ENCODE measurements at places on chromosomes 5 and 9.

DNA sequence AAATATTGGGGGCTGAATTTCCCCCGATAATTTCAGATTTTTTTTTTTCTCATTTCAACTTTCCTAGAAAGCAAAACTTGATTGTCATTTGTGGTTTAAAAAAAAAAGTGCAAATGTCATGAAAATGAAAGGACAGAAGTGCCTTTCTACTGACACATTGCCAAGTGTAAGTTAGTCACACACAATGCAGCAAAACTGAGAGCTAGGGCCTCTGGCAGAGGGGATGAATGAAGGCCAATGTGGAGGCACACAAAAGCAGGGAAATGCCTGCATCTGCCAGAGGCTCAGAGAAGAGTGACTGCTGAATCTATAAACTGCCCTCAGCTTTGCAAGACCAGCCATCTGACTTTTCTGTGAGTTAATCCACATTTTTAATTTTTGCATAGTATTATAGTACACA is 6.8 kb upstream of the IFNA5 start:
- DNase-seq = no peak

- no peak for DNase-seq
Measured at GRCh38 chr5:75366787-75367186, 29.8 kb downstream of the HMGCR start.

DNA sequence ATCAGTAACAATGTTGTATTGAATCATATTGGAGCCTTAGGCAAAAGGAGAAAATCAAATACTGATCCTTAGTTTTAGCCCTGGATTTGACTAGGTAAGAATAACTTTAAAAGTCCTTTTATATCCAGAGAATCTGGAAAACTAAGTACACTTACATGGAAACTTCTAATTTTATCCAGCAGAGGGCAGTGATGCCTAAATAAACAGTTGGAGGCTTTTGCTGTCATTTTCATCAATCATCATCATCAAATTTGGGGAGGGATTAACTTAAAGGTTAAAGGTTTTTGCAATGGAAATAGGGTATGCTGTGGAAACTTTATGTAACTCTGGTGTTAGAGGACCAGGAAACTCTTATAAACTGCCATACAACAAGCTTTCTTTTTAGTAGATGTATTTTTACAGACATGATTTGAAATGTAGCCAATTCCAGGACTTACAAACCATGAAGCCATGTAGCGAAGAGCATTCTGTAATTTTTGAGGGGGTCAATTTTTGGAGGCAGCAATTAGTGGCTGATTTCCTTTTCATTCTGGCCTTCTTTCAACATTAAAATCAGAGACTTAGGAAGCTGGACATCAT is 112.7 kb downstream of the OSTF1 start:
- DNase-seq = no peak

DNA sequence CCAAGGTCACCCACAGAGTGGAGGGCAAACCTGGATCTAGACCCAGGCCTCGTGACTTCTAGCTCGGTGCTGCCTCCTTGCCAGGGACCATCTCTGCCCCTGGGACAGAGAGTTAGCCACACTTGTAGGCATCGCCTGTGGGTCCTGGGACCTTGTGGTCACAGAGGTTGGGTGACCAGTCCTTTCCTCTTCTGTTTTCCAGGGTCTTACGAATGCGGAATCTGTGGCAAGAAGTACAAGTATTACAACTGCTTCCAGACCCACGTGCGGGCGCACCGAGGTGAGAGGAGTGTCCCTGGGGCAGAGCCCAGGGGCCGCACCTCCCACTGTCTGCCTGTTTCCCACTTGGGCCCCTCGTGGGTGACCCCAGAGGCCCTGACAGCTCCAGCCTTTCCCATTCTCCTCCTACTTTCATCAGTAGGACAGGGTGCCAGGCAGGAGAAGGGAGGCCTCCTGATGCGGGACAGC is 76.3 kb downstream of the AMBP start:
- DNase-seq = no peak

GRCh38 chr9:121698627-121699570 is 47.5 kb downstream of the DAB2IP start:
- no peak for DNase-seq

- DNase-seq = no peak
Measured at GRCh38 chr5:78597974-78598371, 50.6 kb downstream of the LHFPL2 start.

- DNase-seq = no peak
Measured at GRCh38 chr5:76807296-76807695, 11.5 kb upstream of the F2RL1 start.

DNA sequence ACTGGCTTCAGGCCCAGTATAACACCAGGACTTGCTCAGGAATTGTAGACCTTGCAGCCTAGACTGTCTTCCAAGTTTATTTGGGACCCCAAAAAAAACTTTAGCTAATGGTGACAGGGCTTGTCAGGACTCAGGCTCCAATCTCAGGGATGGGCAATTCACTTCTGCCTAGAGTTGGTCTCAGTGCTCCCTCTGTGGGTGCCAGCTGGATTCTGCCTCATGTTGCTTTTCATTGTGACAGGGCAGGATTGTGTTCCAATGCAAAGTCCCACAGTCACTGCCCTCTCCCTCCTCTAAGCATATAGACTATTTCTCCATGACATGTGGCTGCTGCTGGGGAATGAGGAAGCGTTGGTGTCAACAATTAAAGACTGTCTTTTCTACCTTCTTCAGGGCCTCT is 174.7 kb downstream of the CYLC2 start:
- no peak for DNase-seq

- no peak for DNase-seq
Measured at GRCh38 chr5:9716838-9717281, 86.7 kb upstream of the TAS2R1 start.

GRCh38 chr5:59559847-59560246 is 333.7 kb downstream of the PDE4D start:
- no peak for DNase-seq

- DNase-seq = no peak
Measured at GRCh38 chr9:89204801-89205200, 26.2 kb upstream of the SHC3 start.
